ENCODE measurements at places on chromosomes 12 and 14.

DNA sequence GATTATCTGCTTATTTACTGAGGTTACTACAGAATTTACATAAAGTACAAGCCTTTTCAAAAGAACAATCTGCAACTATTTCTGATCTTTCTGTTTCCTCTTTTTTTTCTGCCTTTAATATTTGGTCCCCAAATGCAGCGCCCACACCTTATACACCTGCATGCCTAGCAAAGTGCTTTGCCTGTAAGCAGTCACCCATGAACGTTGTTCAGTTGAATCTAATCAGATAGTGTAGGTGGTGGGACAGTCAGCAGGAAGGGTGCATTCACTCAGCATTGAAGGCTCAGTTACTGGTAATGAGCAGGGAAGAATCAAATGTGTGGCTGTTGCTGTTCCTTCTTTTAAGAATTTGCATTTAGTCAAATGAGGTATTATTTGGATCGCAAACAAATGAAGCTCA is 108.4 kb downstream of the GPR135 start:
- DNase-seq = no peak

GRCh38 chr12:124828264-124829007 is 35.2 kb downstream of the SCARB1 start:
- no peak for DNase-seq

DNA sequence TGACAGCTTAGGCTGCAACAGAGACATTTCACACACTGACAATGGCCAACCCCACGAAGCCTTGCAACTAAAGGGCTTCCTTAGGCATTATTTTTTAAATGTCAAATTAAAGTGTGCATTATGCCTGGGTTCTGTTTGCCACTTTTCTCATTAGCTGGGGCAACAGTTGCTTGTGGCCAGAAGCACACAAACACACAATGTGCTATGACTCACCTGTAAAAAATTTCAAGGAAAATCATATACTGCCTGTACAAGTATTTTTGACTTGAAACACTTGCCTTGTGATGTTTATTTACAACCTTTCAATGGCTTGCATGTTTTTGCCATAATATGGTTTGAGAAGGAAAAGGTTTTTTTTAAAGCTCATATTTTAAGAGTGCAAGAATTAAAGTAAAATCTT is 1.9 kb downstream of the NTN4 start:
- no peak for DNase-seq

GRCh38 chr12:25384038-25384892 is 133.5 kb upstream of the KRAS start:
- no peak for DNase-seq

- peak; percentile 16 for DNase-seq
Observed at GRCh38 chr14:90061685-90062126, at the start of gene KCNK13. Gene KCNK13 (plus strand): TSS chr14:90061994. CDS start chr14:90062206, 212 bp downstream.

DNA sequence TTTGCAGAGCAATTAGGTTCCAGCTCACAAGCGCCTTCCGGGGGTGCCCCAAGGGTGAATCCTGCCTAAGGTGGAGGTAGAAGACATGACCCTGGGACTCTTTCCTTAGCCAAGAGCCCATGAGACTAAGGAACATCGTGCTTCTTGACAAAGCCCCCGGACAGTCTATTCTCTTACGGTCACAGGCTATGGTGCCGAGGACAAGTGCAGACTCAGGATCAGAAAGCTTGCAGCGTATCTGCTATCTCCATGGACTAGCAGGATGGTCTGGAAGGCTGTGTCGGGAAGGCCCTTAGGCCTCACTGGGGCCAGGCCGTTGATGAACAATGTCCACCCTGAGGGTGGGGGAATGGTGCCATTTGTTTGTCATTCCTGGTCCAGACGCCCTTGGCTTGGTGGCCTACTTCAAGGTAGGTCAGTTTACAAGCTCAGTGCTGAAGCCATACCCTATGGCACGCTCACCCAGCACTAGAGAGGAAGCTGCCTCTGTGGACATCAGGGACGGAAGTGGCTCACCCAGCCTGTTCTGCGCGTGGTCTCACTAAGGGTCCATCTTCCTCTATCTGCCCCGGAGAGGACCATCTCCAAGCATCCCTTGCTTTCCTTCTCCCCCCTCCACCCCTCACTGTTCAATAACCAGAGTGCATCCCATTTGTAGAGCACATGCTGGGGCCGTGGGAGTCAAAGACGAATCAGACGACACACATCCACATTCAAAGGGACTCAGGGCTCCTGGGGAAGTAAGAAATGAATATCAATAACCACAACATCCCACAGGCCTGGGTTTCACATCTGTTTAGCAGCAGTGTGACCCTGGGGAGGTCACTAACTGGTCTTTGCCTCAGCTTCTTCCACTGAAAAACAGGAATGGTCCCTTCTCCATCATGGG is 45.0 kb upstream of the IQSEC3 start:
- DNase-seq = no peak

GRCh38 chr14:101035466-101036225 is 132.1 kb upstream of the RTL1 start:
- no peak for DNase-seq

DNA sequence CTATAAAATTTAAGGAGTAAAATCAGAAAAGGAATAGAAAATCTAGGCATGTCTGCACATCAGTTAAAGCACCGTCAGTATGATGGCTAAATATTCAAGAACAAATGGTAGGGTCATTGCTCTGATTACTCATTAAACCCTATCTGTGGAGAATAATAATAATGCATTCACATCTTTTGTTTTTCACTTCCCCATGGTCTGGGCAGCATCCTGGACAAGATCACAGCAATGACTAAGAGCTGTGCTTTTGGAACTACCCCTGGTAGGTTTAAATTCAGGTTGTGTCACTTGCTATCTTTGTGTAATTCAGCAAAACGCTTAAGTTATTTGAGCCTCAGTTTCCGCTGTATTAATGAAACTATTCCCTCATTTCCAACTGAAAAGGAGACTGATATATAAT is 33.1 kb downstream of the C12orf42 start:
- no peak for DNase-seq

GRCh38 chr14:38366374-38366773 is 110.5 kb upstream of the CLEC14A start:
- no peak for DNase-seq

DNA sequence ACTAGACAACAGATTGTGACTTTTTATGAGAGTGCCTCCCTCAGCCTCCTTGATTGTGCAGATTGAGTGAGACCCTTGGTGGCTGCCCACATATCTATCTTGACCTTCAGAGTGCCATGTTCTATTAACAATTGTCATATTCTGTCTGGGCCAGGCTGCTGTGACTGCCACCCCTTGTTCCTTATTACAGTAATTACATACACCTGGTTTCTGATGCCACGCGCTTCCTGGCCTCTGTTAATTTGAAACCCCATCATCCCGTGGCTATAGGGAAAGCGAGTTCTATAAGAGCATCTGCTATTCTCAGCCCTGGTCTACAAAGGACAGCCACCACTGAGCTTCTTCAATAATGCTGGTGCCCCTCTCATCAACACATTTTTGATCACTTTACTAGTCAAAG is 228.7 kb downstream of the PCNX1 start:
- no peak for DNase-seq

GRCh38 chr12:126936181-126936851 is 1330.7 kb upstream of the TMEM132C start:
- no peak for DNase-seq

DNA sequence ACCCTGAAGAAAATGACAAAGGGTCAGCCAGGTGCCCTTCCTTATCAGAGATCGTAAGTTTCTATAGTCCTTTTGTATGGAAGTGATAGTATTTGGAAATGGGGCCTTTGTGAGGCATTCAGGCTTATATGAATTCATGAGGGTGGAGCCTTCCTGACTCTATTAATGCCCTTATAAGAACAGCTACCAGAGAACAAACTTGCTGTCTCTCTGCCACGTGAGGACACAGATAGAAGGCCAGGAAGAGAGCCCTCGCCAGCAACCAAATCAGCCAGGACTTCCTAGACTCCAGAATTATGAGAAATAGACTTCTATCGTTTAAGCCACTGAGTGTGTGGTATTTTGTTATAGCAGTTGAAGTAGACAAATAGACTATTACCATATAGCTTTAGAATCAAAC is 36.7 kb downstream of the TRMT5 start:
- no peak for DNase-seq

DNA sequence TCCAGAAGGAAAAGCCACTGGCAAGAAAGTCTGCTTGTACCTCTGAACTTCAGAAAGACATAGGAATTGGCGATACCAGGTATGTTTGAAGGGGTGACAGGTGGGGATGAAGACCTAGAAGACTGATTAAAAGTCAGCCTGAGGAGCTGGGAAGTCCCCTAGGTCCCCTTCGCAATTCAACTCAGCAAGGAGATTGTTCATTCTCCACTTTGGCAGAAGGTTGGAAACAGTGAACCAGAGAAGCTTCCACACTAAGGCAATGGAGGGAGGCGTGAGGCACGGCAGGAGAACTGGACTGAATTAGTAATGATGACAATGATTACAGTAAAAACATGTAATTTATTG is 240.3 kb upstream of the TMPO start:
- no peak for DNase-seq

DNA sequence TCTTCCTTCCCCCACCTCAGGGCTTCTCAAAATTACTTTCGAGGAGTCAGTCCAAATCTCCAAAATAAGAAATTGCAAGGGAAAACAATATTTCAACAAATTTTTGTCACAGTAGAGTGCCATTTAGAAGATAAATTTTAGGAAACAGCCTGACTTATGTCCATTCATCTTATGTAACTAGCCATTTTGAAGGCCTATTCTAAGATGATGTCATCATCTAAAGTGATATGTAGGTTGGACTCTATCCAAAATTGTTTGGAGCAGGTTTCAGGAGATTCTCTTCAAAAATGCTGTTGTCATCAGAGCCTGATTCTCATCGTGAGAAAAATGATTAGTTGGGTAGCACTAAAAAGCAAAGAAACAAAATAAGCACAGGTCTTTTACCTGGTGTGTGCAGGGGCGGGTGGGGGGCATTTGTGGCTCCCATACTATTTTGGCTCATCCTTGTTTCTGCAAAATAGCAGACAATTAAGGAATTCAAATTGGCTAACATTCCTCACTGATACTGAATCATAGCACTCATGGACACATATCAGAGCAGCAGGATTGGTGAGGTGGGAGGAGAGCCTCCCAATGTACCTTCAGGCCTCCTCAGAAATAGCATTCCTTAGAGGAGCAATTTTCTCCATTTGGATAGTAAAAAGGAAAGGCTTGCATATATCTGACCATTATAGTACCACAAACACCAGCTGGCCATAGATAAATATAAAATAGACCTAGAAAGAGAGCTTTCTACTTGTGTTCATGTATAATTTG is 360.9 kb upstream of the NAV3 start:
- DNase-seq = no peak

DNA sequence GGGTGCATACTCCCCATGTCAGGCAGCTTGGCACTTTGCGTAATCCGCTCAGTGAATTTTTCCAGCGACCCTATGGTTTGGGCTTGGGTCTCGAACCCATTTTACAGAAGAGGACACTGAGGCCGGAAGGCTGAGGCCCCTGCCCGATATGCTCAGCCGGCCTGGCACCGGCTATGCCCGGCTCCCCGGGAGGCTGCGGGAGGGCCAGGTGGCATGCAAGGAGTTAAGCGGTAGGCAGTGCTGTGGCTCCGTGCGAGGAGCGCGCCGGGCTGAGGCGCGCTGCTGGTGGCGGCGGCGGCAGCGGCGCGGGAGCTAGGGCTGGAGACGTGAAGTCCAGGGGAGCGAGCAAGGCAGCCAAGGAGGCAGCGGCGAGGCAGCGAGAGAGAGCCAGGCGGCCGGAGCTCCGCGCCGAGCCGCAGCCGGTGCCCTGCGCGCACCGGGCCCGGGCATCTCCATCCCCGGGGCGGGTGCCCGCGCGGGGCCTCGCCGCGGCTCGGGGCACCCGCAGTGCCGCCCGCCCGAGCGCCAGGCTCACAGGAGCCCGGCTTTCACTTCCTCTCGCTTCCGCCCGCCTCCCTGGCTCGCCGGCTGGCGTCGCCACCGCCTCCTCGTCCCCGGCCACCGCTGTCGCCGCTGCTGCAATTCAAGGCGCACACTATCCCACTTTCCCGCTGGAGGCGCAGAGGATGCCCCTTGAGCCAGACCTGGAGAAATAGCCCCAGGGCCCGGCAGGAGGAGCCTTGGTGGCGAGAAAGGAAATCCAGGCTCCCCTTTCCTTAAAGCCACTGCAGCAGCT is at the start of gene WSCD2:
Gene WSCD2 (plus strand): TSS at position 272 of the 796 bp plus-strand sequence. CDS start 66,545 bp downstream, outside the sequence.
- DNase-seq = peak; percentile 29

GRCh38 chr12:167959-168600 is 45.9 kb downstream of the SLC6A12 start:
- DNase-seq = no peak

DNA sequence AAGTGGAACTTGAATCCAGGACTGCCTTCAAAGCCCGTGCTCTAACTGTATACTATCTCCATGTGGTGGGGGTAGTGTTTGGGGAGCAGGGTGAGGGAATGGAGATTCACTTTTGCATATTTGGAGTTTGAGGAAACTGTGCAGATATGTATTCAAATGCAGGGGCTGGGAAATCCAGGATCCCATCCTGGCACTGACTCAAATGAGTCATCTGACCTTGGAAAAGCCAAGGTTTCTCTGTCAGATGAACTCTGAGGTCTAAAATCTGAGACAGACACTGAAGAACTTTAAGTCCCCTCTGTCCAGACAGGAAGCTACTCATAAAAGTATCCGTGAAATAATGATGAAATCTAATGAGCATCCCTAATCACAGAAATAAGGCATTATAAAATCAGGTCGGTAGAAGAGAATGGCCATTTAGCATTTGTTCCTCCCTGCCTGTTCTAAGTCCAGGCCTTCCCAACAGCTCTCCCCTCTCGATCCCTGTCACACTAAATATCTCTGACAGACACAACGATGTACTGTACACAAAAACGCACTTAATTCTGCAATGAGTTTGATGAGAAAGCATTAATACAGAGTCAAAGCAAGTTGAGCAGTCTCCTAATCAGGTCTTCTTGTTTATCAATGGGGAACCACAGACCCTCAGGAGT is 14.4 kb downstream of the NIN start:
- no peak for DNase-seq

GRCh38 chr12:112303004-112303403 is 79.2 kb downstream of the HECTD4 start:
- DNase-seq = peak; percentile 54

- no peak for DNase-seq
Observed at GRCh38 chr12:32083489-32083888, 23.2 kb upstream of the BICD1 start.

DNA sequence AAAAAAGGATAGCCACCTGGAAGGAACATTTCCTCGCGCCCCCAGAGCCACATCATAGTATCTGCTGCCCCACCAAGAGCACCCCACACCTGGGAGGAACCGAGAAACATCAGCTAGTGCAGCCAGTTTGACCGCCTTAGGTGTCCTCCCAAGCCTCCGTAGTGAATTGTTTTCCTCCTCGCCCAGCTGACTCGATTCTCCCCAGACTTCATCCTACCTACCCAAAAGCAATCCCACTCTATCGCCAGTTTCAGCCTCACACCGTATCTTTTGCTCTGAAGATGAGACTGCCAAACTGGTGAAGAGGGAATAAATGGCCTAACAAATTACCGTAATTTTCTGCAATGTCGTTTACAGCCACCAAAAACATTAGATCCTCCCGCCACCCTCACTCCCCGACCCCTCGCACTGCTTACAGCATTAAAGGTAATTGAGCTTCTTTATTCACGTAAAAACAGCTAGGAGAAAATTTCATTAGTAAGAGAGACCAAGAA is 1.2 kb upstream of the SLC11A2 start:
- no peak for DNase-seq

Data from stimulated activated CD4-positive, alpha-beta T cell treated with anti-CD3 and anti-CD28 coated beads, Interleukin-2, amount 100 ng/mL, for 24 hours (primary cell).